ENCODE measurements at places on chromosomes 5 and 9.

DNA sequence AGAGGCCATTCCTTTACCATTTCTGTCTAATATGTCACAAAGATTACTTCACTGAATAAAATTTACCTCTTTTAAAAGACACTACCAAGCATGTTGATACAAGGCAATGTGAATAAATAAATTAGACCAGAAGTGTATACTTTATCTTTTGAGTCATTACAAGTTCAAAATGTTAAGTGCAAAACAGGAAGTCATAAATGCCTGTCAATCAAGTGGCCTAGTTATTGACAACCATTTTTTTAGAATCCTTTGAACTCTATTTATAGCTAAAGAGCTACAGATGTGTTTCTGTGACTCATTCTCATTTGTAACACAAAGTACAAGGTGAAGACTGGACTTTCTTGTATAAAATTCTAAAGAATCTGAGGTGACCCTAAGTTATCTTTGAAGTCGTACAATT is 602.7 kb upstream of the SEMA6A start:
- no peak for DNase-seq

- DNase-seq, result peak; percentile 38
These were observed 88.6 kb downstream of the PPP2R2B start for GRCh38 chr5:146789712-146790653.

DNA sequence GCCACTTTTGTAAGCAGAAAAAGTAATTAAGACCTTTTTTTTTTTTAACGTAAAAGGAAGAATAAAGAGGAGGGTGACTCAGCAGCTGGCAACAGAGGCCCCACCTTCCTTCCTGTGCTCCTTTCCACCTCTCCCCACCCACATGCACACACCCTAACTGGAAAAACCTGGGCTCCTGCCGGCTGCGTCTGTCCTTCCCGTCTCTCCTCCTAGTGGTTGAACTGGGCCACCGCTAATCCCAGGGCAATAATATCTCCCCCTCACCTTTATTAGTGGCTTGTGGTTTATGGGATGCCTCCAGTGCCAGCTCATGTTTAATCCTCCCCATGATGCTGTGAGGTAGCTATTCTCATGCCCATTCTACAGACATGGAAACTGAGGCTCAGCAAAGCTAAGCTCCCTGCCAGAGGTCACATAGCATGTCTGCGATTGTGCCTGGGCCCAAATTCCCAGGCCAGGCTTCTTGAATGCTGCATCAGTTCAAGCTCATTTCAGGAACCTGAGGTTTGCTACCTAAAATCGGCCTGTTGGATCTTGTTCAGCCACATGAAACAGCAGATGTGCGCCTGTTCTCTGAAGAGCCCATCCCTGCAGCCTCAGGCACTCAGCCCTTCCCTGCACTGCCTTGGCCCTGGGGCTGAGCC is 60.9 kb upstream of the IL17B start:
- peak; percentile 68 for DNase-seq

DNA sequence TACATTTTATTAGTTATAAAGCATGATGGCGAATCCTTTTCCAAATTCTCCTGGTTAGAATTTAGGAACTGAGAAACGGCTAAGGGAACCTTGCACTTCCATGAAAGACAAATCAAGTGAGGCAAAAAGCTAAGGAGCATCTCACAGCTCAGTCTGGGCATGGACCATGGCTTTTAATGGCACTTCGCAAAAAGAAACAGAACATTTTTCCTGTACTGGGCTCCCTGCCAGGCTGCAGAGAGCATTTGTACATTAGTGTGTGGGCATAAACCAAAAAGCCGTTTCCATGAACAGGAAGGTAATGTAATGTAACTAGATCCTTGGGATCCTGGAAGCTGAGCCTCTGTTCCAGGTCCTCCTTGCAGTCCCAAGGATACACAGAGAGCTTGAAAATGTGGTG is 354.2 kb downstream of the MRPS30 start:
- no peak for DNase-seq

GRCh38 chr5:147555176-147555575 is 45.3 kb upstream of the DPYSL3 start:
- DNase-seq, result no peak

DNA sequence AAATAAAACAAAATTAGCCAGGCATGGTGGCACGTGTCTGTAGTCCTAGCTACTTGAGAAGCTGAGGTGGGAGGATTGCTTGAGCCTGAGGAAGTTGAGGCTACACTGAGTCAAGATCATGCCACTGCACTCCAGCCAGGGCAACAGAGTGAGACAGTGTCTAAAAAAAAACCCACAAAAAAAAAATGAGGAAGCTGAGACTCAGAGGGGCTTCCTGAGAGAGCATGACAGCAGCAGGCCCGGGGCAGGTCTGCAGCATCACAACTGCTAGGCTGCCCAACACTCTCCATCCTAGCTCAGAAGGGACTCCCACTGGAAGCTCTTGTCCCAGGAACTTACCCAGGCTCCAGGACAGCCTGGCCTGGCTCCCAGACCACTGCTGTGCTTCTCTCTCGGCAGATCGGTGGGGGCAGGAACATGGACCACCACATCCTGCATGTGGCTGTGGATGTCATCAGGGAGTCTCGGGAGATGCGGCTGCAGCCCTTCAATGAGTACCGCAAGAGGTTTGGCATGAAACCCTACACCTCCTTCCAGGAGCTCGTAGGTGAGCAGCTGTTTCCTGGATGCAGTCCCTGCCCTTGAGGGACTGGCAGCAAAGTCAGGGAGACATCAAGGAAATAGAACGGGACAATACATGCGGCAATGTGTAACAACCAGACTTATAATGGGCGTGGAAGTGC is 19.1 kb downstream of the PTGS1 start:
- DNase-seq, result no peak
